ENCODE measurements at places on chromosomes 5 and 9.
A peak's percentile ranks its signal among the peaks of the same experiment; 100 is the strongest.

GRCh38 chr5:37739817-37740261, 100.0 kb downstream of the GDNF start:
- DNase-seq: no peak

DNA sequence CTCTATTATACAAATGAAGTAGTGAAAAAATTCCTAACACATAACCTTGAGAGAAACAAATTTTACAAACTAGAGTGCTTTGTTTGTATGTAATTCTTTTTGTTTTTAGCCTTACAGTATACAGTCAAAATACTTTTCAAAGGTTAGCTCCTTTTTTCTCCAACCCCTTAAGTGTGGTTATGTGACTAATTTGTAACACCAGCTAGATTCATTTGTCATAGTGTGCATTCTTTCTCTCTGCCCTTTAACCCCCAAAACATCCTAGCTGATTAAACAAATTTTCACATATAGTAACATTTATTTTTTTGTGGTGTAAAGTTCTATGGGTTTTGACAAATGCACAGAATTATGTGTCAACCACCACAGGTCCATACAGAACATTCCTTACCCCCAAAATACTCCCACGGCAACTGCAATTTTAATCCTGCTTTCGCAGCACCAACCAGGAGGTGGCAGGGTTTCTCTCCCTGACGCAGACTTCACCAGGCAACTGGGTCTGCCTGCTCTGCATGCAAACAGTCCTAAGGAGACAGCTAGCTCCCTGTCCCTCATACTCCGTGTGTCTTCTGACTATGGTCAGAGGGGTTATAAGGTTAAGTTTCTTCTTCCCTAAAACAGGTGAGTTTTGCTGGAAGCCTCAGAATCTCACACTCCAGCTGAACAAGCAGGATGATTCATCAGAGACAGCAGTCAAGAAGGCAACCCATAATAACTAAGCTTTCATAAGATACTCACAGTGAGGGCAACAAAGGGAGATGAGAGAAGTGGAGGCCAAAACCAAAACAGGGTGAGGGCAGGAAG, 44.5 kb upstream of the NR5A1 start:
- DNase-seq: peak; percentile 48

DNA sequence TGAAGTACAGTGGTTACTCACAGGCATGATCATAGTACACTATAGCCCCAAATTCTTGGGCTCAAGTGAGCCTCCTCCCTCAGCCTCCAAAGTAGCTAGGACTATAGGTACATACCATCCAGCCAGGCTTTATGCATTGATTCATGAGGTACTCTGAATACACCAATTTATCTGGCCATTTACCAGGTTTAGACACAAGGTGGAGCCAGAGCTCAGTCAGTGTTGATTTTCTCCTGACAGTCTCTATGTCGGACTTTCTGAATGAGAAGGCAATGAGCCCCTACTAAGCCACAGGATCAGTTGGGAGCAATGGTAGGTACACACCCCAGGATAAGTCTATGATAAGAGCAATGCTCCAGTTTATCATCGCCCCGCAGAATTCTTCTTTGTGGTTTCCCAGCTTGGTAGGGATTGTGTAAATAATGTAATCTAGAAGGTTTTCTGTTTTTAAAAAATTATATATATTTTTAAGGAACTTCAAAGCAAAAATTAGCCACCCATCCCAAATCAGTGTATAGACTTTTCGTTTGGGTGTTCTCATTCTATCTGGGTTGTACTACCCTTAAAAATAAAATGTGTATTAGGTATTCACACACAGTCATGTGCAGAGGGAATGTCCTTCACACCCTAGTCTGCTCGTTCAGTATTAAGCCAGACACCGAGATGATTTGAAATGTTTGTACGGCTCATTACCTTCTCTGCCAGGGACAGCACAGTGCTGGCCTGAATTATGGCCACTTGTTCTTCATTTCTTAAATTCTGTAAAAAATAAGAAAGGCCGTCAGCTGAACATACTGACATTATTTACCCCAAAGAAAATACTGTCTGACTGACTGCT, 118.4 kb upstream of the DPYSL3 start:
- DNase-seq: peak; percentile 66

GRCh38 chr9:134059188-134059641, 8.6 kb downstream of the BRD3 start:
- no peak for DNase-seq

DNA sequence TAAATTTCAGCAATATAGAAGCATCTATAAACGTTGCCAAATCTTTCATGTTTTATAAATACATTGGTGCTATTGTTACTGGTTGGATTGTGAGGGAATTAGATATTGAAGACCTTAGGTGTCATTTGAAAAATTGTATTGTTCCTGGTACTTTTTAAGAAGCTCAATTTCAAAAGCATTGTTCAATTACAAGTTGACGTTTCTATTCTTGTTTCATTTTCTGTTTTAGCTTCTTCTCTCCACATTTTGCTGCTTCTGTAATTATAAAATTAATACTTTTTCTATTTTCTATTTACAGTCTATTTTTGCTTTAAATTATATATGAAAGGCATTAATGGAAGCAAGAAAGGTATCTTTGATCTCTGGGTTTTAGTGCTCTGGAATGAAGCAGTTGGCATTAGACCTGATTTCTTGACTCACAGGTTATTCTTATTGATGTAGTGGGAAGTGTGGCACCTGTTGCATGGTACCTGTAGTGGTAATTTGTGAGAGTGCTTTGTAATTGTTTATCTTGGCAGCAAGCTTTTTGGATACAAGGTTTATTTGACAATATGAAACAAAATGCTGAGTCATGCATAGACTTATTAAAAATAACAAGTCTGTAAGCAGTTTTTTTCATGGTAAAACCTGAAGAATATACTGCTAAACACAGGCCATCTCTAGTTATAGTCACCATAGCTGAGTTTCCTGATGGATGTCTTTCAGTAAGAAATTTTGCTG, 13.2 kb downstream of the MACIR start:
- no peak for DNase-seq

- DNase-seq: peak; percentile 63
Measured at GRCh38 chr9:96686638-96687335, 31.7 kb upstream of the PRXL2C start.

DNA sequence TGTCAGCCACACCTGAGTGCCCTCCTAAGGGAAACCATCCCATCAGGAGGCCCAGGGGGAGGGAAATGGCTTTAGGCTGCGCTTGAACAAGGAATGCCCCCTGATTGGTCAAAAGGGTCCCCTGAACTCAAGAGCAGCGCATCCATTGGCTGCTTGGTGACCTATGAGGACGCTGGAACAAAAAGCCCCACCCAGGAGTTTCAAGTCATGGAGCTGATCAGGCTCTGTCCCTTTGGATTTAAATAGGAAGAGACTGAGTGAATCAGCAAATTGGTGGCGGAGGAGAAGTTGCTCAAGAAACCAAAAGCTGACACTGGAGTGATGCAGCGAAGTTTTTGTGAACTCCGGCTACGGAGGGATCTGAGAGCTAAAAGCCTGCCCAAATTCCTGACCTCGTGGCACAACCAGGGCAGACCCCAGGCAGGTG, 66.7 kb downstream of the SMIM23 start:
- no peak for DNase-seq

DNA sequence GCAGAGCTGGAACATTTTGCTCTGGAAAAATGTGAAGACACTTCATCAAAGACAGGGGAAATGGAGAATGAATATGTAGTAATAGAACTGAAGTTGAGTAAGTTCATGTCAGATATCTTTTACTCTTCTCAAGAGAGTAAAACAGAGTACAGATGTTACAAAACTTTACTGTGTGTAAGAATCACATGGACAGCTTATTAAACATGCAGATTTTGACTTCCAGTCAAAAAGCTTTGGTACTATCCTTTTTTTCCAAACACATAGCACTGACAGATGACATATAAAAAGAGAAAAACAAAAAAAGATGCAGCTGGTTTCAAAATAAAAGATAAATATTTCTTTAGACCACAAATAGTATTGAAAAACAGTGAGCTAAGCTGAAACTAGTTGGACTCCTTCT, 115.4 kb downstream of the FBN2 start:
- DNase-seq: no peak

DNA sequence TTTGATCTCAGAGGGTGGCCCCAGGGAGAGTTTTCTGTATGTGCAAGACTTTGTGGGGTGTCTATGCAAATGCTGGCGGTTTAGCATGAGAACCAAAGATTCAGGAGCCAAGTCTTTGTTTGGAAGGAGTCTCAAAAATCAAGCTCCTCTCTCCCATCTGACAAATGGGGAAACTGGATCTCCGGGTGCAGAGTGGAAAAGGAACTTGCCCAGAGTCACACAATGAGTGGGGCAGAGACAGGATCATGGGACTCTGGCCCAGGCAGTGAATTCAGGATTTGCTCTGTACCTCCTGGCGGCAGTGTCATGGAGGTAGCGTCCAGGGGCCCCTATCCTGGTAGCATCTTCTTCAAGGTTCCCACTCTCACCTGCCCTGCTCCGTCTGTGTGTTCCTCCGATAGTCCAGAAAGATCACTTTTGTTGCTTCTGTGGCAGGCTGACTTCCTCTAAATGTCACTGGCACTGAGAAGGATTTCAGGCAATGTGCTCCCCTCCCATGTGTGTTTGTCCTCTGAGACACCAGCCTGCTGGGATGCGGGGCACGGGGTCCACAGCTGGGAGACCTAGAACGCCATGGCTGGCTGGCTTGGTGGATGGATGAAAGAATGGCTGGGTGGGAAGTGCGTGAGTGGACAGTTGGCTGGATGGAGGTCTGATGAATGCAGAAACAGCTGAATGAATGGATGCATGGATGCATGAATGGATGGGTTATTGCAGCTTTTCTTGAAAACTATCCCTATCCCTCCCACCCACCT, 3.6 kb downstream of the CCL19 start:
- no peak for DNase-seq

DNA sequence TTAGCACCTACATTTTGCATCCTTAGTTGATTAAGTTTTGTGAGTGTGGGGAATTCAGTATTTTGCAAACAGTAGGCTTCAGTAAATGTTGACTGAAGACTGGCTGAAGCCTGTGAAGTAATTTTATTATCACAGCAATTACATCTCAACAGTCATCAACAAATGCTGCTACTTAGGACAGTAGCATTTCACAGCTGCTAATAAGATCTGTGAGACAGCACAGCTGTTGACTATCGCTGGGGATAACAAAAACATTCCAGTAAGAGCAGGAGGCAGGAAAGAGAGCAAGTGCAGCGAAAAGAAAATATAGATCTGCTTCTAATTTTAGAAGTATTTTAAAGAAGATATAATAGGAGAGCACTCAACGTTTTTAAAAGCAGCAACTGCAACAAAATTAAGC, 117.3 kb upstream of the FGF10 start:
- no peak for DNase-seq
